ENCODE measurements at places on chromosomes 1 and 21.

- no peak for DNase-seq
Observed at GRCh38 chr1:28374297-28374696, 4.8 kb downstream of the PHACTR4 start.

DNA sequence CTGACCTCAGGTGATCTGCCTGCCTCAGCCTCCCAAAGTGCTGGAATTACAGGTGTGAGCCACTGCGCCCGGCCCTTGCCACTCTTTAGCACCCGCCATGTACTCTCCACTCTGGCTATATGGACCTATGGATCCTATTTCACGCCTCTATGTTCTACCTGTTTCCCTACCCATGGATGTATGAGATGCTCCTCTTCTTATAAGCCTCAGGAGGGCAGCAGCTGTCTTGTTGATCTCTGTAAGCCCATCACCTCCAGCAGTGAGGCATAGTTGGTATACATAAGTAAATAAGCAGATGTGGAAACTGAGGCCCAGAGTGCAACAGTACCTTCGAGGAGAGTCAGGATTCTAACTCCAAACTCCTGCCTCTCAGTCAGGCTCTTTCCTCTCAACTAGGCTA is 24.7 kb upstream of the ARTN start:
- DNase-seq, result no peak

GRCh38 chr1:28926629-28927265 is 12.4 kb downstream of the EPB41 start:
- peak; percentile 80 for DNase-seq

DNA sequence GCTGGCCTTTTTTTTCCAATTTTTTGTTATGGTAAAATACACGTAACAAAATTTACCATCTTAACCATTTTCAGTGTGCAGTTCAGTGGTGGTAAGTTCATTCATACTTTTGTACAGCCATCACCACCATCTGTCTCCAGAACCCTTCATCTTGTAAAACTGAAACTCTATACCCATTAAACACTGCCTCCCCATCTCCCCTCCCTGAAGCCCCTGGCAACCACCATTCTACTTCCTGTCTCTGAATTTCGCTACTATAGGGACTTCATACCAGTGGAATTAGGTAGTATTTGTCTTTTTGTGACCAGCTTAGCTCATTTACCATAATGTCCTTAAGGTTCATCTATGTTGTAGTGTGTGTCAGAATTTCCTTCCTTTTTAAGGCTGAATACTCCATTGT is 8.7 kb downstream of the PKNOX1 start:
- DNase-seq, result no peak

DNA sequence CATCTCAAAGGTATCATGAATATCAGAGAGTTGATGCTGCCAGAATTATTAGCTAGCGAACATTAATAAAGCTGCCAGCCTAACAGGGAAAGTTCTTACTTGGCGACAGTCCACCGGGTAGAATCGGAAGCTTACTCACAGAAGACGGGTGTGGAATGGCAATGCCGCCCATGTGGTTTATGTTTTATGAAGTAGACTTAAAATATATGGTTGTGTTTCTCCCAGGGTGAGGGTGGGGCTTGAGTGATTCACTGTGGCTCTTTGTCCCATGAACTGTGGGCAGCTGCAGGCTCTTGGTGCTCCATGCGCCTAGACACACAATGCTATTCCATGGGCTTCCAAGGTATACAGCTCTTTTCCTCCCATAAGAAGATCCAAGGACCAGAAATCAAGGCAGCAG is 162.7 kb downstream of the PIGK start:
- no peak for DNase-seq

GRCh38 chr1:44851308-44851707 is 8.3 kb upstream of the PTCH2 start:
- no peak for DNase-seq

DNA sequence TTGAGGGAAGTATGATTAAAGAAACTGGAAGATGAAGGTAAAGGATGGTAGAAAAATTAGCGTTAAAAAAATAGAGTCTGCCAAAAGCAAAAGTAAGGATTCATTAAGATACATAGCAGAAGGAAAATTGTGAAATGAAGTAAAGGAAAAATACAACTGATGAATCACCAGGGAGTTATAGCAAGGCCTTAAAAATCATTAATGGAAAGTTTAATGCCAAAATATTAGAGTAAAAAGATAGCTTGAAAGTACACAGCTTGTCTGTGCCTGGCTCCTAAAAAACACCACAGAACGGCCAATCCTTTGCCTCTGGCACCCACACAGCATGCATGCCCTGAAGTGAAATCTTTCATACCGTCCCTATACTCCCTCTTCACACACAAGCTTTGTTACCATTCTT is 66.9 kb upstream of the APOBEC4 start:
- no peak for DNase-seq

DNA sequence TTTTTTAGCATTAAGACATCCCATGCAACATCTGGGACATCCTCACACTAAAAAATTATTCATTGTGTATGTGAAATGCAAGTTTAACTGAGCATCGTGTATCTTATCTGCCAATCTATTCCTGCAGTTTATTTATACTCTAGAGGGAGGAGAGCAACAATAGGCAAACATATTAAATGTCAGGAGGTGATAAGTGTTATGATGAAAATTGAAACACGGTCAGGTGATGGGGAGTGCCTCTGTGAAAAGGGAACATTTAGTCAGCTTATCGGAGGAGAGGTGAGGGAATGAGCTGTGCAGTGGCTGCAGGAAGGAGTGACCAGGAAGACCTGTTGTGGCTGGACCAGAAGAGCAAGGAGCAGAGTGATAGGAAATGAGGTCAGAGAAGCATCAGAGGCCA is 775 bp upstream of the EFCAB14 start:
- DNase-seq, result no peak

GRCh38 chr1:226977643-226978431 is 37.7 kb downstream of the COQ8A start:
- DNase-seq, result no peak

GRCh38 chr1:37560401-37561132 is 3.8 kb downstream of the DNALI1 start:
- no peak for DNase-seq

GRCh38 chr1:94672001-94672400 is 130.4 kb upstream of the F3 start:
- DNase-seq, result no peak

DNA sequence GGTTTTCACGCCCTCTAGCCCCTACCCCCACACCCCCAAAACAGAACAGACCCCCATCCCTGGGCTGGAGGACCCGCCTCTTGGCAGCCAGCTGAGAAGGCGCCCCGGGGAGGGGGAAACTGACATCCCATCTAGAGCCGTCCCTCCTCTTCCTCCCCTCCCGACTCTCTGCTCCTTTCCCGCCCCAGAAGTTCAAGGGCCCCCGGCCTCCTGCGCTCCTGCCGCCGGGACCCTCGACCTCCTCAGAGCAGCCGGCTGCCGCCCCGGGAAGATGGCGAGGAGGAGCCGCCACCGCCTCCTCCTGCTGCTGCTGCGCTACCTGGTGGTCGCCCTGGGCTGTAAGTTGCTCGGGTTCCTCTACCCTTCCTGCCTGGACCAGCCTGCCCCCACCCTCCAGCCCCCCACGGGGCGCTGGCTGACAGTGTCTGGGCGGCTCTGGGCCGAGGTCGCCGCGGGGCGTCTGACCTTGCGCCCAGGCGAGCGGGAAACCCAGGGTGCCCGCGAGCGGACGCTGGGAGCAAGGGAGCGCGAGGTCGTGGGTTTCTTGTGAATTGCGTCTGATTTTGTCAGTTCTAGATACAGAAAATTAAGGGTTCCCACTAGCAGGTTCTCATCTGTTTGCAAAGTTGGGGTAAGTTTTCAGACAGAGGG is 618 bp downstream of the JAM2 start:
- DNase-seq, result peak; percentile 28

DNA sequence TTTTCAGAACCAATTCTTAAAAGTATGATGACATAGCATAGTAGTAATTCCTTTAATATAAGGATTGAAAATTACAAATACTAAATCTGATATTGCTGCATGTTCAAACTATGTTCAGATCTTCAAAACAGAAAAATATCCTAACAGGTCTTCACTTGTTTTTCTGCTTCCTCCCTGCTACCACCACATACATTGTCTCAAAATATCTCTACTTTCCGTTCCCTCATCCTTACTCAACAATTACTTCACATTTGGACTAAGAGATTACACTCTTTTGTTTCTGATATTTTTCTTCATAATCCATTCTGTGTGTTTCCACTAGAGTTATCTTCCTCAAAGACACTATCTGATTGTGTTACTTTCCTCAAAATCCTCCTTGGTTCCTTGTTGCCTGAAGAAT is 125.1 kb downstream of the NEK7 start:
- no peak for DNase-seq

DNA sequence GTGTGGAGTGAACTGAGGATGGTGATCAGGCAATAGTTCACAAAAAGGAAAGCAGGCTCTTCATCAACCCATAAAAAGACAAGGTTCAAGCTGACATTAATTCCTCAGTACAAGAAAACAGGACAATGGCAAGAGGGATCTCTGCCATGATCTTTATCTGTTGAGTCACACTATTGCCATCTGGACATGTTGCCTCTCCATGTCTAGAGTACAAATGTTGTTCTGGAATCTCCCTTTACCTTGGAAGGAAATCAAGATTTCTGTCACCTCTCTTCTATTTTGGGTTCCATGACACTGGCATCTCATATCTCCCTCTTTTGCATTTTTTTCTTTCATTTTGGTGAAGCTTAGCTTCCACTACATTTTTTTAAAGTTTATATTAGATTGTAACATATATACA is 329.1 kb downstream of the USP25 start:
- no peak for DNase-seq

DNA sequence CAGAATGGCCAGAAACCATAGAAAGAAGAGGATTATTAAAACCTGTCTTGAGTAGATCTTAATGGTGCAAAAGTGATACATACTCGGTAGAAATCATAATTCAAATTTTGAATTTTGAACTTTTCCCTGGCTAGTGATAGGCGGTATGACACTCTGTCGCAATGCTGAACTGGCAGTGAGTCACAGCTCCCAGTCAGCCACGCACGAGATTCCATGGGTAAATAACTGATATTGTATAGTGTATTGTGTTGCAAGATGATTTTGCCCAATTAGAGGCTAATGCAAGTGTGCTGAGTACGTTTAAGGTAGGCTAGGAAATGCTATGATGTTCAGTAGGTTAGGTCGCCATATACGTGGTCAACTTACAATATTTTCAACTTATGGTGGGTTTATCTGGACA is 207.0 kb downstream of the SIPA1L2 start:
- DNase-seq, result no peak

- no peak for DNase-seq
Observed at GRCh38 chr1:9731561-9731960, 80.0 kb downstream of the PIK3CD start.

DNA sequence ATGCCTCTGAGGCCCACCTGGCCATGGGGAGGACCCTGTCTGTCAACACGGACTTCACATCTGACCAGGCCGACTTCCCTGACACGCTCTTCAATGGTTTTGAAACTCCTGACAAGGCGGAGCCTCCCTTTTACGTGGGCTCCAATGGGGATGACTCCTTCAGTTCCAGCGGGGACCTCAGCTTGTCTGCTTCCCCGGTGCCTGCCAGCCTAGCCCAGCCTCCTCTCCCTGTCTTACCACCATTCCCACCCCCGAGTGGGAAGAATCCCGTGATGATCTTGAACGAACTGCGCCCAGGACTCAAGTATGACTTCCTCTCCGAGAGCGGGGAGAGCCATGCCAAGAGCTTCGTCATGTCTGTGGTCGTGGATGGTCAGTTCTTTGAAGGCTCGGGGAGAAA is 101.8 kb downstream of the ADARB1 start:
- no peak for DNase-seq

- DNase-seq, result no peak
Observed at GRCh38 chr1:25194572-25195020, 37.7 kb downstream of the SYF2 start.

GRCh38 chr1:57722285-57722978 is 298.6 kb upstream of the DAB1 start:
- no peak for DNase-seq

GRCh38 chr1:154352581-154353459 is 27.5 kb downstream of the ATP8B2 start:
- DNase-seq, result peak; percentile 48

DNA sequence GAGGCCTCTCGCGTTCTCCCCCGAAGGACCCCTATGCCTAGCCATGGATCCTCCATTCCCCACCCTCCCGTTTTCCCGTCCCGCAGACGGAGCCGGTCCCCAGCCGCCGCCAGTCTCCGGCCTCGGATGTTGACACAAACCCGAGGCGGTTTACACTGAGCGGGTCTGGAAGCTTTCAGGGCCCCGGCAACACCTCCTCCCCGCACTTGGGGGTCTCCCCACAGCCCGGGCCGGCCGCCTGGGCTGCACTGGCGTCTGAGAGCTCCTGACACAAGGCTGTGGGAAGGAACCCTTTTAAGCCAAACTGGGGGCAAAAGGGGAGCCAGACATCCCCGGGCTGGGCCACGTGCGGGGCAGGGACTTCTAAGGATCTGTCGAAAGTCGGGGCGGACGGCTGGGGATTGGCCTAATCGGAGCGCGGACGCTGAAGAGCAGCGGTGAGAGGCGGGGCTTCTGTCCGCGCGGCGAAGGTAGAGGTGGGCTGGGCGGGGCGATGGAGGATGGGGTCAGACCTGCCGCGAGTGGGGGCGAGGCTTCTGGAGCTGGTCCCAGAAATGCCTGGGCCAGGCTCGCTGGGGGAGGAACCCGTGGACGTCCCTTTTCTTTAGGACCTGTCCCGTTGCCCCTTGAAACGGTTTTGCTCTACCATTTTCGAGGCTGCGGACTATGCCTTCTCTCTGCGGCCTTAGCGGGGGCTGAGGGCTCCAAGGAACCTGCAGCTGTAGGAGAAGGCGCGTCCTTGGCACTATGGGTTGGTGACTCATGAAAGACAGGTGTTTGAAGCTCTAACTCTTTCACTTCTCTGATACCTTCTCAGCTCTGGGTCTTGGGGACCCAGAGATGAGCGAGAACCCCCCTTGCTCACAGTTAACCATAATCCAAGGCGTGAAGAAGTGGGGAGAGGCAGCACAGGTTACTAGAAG is 1.2 kb upstream of the HPCAL4 start:
- DNase-seq, result peak; percentile 37

GRCh38 chr1:204191456-204191855 is 4.8 kb downstream of the KISS1 start:
- no peak for DNase-seq

GRCh38 chr21:33123374-33124123 is 53.6 kb downstream of the OLIG1 start:
- DNase-seq, result no peak

DNA sequence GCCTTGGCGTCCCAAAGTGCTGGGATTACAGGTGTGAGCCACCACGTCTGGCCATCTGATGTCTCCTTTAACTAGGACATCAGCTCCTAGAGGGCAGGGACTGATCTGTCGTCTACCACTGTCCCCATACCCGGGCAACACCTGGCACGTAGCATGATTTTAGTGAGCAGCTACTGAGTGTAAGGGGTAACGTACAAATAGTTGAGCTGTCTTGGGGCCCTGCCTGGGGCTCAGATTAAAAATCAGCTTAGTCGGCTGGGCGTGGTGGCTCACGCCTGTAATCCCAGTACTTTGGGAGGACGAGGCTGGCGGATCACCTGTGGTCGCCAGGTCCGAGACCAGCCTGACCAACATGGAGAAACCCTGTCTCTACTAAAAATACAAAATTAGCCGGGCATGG is 1.8 kb downstream of the SRM start:
- no peak for DNase-seq

Data from CD4-positive, alpha-beta T cell treated with Interleukin-15 for 4 hours (primary cell).